Stimulated activated naive CD4-positive, alpha-beta T cell treated with Interleukin-2 at 50 U/mL for 16 hours (primary cell): ENCODE measurements at places on chromosomes 7 and 10.
A peak's percentile ranks its signal among the peaks of the same experiment; 100 is the strongest.

GRCh38 chr10:110751850-110752249, 107.7 kb downstream of the RBM20 start:
- no peak for DNase-seq

GRCh38 chr7:134686786-134687185, 40.1 kb downstream of the BPGM start:
- DNase-seq = no peak

GRCh38 chr10:117163061-117163953, 25.2 kb upstream of the VAX1 start:
- no peak for DNase-seq

- no peak for DNase-seq
Observed at GRCh38 chr7:50212666-50213621, 91.6 kb upstream of the IKZF1 start.

- DNase-seq = no peak
Observed at GRCh38 chr10:107277591-107277990, 113.1 kb upstream of the SORCS1 start.

- DNase-seq = no peak
Observed at GRCh38 chr10:34364253-34365037, 450.7 kb downstream of the PARD3 start.

- DNase-seq = no peak
Observed at GRCh38 chr10:52956461-52956860, 183.9 kb upstream of the MBL2 start.

GRCh38 chr7:129958643-129959470, 6.1 kb upstream of the UBE2H start:
- DNase-seq = no peak

DNA sequence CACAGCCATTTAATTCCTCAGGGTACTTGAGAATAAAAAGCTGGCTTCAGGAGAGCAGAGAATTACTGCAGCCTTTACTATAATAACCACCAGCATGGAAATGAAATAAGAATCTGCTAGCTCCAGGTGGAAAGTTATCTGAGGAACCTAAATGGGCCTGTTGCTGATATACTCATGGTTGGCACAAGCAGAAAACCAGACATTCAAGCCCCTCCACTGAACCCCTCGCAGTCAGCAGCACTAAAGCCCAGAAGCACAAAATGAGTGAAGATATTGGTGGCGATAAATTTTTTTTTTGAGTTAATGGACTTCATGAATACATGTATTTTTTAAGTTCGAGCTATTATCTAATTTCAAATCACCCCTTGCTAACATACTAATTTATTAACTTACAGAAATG, 303.9 kb upstream of the NRP1 start:
- DNase-seq = no peak

DNA sequence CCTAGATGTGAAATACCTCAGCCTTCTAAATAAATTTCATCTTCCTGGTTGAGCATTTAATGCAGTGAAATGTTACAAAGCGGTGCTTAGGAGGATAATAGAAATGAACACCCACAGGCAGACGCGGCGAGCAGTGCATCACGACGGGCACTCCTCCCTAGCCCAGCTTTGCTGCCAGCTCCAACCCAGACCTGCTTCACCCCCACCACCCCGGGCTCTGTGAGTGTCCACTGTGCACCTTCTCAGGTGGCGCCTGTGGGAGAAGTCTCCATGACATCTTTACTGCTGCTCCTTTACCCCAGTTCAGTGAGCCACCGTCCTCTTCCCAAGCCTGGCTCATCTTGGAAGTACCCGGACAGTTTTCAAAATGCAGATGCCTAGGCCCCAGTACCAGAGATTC, 5.2 kb upstream of the CHST15 start:
- DNase-seq = no peak

DNA sequence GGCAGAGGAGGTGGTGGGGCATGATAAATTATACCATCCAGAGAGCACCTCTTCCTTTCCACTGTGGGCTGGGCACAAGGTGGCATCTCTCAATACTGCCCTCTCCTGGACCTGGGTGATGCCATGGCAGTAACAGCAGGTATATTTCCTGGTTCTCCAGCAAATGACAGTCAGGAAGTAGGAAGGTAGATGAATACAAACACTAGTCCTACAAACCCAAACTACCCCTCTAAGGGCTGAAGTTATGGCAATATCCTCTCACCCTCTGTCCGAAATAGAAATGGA, 1004.9 kb downstream of the KCNMA1 start:
- DNase-seq = no peak

- DNase-seq = no peak
Observed at GRCh38 chr10:43160921-43161255, 22.6 kb downstream of the CSGALNACT2 start.

- no peak for DNase-seq
Observed at GRCh38 chr10:68106656-68107055, 2.6 kb upstream of the MYPN start.

DNA sequence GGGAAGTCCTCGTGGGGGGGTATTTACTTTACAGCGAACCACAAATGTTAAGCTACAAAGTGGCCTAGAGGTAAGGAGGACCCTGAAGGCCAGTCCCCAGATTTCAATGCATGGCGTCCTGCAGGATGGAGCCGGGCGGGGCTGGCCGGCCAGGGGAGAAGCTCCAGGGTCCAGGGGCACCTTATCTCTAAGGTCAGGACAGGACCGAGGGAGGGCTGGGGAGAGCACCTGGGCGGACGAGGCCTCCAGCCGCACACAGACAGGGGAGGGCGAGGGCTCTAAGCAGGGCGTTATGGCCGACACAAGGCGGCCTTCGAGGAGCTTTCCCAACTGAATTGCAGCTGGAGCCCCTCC, 96.4 kb upstream of the DIP2C start:
- no peak for DNase-seq

- no peak for DNase-seq
Observed at GRCh38 chr7:80151274-80151665, 16.6 kb downstream of the GNAI1 start.

GRCh38 chr7:51182636-51183166, 133.9 kb downstream of the COBL start:
- no peak for DNase-seq

DNA sequence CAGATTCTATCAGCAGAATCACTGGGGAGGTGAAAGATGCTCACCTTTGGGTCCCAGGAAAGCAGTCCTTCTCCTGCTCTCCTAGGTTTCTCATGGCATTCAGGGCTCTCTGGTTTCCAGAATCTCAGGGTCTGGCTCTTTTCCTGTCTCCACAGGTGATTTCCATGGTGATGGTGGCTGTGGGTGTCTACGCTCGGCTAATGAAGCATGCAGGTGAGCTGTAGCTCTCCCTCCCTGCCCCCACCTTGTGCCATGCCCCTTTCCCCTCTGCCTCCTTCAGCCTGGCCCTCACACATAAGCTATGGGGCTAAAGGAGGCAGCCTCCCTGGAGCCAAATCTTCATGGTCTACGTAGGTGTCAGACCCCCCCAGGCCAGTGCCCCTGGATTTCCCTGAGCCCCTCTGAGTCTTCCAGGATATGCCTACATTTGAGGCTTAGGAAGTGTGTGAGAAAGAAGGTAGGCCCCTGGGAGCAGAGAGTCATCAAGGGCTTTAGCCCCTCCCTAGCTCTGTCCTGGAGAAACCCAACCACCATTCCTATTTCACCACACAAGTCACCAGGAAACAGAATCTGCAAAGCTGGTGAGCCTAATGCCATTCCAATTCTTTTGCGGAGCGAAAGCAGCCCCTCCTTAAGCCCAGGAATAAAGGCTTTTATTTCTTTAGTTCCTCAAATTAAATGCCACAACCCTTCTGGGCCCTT, 17.2 kb downstream of the TSPAN33 start:
- DNase-seq = no peak

- no peak for DNase-seq
Observed at GRCh38 chr10:63528084-63528744, 7.0 kb downstream of the REEP3 start.

- DNase-seq = no peak
Observed at GRCh38 chr7:35752742-35753141, 48.1 kb upstream of the SEPTIN7 start.

DNA sequence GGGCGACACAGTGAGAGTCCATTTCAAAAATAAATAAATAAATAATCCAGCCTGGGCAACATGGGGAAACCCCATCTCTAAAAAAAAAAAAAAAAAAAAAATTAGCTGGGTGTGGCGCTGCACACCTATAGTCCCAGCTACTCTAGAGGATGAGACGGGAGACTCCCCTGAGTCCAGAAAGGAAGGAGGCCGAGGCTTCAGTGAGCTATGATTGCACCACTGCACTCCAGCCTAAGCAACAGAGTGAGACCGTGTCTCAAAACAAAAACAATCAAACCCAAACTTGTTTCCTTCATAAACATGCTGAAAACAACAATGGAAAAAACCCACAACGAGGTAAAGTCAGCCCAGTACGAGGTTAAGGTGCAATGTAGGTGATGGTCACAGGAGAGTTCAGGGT, 1.2 kb downstream of the COX19 start:
- DNase-seq = no peak

DNA sequence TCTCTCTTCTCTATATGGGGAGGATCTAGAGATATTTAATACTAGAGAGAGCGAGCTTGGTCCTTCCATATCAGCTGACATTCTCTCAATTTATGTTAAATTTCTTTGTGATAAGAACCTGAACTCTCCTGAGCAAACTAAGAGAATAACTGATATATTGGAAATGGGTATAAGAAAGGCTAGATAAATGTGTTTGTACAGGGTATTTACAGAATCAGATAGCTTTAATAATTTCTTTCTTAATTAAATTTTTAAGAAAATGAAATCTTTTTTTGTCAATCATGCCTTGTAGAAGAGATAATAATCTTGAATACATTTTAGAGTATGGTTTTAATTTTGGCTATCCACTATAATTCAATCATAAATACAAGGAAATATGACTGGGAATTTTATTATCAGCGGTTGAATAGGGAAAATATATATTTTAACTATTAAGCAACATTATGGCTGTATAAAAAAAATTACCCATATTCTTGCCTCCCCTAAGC, 58.7 kb downstream of the ANKIB1 start:
- DNase-seq = no peak

GRCh38 chr10:22623633-22624253, 90.6 kb downstream of the PIP4K2A start:
- peak; percentile 22 for DNase-seq

DNA sequence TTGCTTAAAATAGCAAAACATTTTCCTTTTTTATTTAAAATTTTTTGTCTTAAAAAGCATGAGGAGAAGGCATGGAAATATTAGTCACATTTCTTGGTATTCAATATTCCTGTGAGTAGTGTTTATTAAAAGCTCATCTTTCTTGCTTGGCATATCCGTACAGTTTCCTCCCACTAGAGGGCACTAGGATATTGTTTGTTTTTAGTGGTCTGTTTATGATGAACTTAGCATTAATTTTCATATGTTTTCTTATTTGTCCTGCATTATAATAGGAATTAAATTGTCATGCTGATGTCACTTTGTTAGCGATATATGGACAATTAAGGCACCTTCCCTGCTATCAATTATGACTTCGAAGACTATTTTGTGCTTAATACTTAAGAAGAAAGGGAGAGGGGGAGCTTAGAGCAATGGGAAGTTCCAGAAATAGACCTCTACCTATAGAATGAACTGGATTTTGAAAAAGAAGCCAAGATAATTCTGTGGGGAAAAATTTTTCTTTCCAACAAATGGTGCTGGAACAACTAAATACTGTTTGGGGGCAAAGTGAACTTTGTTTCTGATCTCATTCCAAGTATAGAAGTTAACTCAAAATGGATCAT, 91.0 kb upstream of the STRIP2 start:
- DNase-seq = no peak

DNA sequence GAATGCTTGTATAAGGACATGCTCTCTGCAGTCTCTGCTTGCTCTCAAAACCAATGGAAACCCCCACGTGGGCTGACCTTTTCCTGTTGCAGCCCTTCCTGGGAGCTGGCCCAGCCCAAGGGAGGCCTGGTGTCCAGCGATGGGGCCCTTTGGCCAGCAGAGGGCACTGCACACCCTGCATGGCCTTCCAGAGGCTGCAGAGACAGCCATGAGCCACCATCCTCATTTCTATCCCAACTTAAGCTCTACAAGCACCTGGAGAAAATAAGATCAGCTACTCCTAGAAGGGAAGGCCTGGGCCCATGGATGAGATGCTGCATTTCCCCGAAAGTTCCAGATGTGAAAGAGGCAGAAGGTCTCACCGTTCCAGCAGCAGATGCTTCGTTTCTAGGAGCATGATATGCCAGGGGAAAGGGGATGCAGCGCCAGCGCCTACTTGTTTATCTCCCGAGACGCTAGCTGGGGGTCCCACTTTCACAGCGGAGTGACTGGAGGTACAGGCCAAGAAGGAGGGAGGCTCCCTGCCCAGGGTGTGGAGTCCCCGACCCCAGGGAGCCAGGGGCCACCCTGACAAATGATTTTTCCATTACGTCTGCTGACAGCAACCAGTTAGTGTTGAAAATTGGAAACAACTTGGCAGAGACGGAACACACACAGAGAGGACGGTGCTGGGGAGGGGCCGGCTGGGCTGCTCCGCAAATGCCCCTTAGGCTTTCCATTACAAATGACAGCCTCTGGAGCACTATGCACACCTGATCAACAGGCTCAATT, 106.4 kb downstream of the ZRANB1 start:
- peak; percentile 13 for DNase-seq

GRCh38 chr7:116499168-116500077, at the start of gene CAV2:
CAV2 (plus strand) TSS chr7:116499738; CDS start chr7:116499782, 44 bp downstream.
- DNase-seq = peak; percentile 11
